Activated CD4-positive, alpha-beta T cell treated with anti-CD3 and anti-CD28 coated beads, Interleukin-2, amount 10 ng/mL, durations not matched to agents 7 days and 5 days (primary cell): ENCODE measurements at places on chromosomes 3 and 15.

DNA sequence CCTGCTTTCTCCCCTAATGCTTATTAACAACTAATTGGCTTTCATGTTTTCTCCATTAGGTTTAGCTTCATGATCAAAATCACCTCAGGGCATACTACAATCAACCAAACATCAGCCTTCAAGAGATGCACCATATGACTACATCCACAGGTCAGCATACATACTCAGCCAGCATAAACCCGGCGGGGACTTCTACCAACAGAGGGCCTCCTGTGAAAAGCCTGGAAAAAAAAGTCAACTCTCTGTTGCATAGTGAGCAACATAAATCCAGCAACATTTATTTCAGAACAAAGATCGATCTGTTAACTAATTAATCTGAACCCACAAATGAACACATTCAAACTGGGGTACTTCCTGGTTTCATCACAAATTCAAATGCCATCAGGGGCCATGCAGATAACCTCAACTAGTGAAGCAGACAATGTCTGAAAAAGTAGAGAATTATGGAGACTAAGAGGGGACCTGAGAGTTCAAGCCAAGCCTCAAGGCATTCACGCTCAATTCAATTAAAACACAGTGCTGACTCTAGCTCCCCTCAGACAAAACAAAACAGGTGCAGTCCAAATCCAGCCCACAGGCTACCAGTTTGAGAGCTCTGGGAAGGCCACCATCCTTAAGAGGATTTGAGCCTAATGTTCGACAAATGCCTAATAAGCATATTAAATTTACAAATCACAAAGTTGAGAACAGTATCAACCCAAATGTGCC, 124.5 kb downstream of the MAGI1 start:
- DNase-seq: no peak

GRCh38 chr15:31440754-31441311, 114.2 kb downstream of the KLF13 start:
- DNase-seq: peak; percentile 50

DNA sequence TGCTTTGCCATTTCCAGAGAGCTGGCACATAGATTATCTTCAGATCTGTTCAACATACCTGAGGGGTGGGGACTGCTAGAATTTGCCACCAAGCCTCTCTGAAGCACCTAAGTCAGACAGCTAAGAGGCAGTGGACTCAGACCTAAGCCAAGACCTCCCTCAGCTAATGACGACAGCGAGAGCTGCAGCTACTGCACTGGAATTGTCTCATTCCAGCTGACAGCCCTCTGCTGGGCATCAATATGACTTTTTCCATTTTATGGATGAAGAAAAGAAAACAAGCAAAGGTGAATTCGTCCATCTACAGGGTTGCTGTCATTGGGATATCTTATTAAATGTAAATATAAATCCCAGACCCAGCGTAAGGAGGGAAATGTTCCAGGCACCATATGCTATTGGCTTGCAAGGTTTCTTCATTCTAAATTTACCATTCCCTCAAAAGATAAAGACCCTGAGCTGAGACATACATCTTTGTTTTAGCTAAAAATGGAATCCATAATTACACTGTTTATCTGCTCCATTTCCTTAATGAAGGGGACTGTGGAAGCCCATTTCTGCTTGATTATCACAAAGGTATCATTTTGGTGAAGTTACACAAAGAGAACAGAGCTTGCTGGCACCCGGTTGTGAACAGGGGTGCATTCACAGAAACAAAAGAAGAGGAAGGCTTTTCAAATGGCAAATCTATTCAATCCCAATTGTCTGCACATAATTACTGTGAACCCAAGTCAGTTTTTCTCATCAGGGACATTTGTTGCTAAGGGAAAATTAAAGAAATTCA, 85.5 kb upstream of the LRTM1 start:
- no peak for DNase-seq

DNA sequence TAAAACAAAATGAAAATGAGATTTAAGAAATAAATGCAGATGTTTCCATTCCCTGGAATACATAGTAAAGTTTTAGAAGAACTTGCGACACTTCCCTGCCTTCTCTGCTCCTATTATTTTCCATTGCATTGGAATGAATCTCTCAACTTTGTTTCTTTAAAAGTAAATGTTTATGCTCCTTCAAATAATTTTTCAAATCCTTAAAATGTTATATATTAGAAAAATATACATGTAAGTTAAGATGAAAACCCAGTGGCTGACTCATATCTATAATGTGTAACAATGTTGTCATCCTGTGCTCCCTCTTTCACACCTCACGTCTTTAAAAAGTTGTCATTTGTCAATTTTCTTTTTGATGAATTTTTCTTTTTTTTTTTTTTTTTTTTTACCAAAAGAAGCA, 3.6 kb downstream of the RBMS3 start:
- no peak for DNase-seq

DNA sequence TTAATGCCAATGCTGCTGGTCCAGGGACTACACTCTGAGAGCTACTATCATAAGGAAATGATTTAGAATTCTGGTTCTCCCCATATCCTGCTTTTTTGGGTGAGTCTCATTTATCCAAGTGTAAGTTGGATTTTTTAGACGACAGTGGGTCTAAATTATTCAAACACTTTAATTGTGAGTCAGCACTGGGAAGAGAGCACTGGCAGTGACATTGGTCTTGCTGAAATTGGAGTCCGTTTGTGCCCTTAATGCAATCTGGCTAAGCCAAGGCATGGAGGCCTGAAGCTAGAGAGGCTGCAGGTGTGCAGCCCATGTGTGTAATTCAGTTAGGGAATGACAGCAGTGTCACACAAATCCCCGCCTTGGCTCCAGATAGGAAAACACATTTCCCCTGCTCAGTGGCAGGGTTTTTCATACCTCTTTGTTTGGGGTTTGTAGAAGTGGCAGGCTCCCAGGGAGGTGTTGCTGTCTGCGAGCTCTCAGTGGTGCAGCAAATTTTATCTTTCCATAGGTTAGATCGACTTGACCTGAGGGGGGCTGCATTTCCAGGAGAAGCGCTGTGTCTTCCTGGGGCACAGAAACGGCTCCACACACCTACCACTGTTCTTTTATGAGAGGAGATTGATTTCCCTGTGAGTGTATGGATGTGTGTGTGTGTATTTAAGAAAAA, 197.7 kb downstream of the CD47 start:
- no peak for DNase-seq

DNA sequence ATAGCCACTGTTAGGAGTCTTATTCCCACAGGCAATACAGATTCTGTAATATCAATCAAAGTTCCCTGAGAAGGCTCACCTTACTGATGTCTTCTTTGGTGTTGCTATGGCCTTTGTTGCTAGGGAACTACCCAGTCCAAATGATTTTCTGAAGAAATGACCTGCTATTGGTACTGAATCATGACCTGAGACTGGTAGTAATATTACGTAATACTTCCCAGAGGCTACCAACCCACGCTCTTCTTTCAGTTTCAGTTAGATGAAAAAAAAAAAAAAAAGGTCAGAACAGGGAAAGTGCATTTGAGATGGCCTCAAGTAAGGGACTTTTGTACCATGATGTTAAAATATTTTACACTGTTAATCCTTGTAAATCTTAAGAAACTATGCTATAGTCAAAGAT, 1092.5 kb upstream of the EPHA6 start:
- DNase-seq: no peak

GRCh38 chr15:75033809-75034208, 10.4 kb downstream of the PPCDC start:
- no peak for DNase-seq
